ENCODE measurements at places on chromosomes 4 and X.

- no peak for DNase-seq
These were observed 359.9 kb downstream of the UNC5C start for GRCh38 chr4:95188701-95189370.

DNA sequence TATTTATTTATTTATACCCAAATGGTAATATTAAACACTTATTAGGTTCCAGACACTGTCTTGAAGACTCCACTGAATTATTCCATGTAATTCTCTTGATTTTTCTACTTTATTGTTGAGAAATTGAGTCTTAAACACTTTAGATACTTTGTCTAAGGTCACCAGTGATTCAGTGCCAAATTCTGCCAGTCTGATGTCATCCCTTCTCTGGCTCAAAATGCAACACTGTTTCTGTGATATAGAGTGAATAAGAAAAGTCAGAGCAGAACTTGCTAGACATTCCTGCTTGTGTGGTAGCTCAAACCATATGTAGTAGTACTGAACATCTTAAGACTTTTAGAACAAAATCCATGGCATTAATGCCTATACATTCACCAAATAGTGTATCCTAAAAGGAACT, 164.3 kb downstream of the GABRB1 start:
- DNase-seq, result no peak

DNA sequence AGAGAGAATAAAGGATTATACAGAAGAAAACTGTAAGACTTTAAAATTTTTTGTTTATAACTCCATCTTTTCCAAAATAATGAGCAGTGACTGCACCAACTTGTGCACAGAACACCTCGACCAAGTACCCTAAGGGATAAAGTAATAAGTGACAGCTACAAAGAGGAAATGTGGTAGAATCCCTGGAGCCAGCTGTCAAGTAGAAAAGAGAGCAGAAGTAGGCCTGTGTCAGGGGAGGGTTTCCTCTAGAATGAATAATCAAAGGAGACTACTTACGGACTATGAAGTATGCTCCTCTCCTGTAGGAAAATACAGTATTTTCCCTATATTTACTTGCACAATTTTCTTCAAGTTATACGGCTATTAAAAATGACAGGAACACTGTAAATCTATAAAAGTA, 1.2 kb downstream of the EIF1AX start:
- no peak for DNase-seq

GRCh38 chrX:28848707-28849106, 261.5 kb downstream of the IL1RAPL1 start:
- no peak for DNase-seq

DNA sequence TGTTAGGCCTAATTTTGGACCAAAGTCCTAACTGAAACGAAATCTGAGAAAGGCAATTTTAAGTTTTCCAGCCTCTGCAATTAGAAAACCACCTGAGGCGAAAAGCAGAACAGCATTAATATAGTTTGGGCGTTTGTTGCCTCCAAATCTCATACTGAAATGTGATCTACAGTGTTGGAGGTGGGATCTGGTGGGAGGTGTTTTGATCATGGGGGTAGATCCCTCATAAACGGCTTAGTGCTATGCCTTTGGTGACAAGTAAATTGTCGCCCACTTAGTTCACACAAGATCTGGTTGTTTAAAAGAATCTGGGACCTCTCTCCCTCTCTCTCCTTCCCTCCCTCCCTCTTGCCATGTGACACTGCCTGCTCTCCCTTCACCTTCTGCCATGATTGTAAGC, 5.7 kb downstream of the FAM241A start:
- DNase-seq, result no peak

GRCh38 chrX:154748712-154749339, 2.1 kb downstream of the GAB3 start:
- no peak for DNase-seq

GRCh38 chr4:6282314-6282771, 12.7 kb downstream of the WFS1 start:
- DNase-seq, result no peak

- DNase-seq, result no peak
These were observed 127.6 kb upstream of the GATB start for GRCh38 chr4:151888367-151888866.

DNA sequence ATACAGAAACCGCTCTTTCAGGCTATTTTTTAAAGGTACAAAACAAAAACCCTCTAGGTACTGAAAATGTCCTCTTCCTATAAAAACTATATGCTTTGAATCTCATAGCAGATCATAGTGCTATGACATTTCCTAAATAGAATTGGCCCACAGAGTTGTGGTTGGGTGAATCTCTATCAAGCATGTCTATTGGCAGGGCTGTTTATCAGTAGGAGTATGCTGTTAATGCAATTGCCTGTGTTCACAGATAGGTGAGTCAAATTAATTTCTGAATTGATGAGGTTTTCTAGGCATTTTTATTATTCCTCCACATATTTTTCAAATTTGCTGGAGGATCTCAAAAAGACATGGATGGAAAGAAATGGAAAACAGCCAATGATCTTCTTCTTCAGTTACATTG, 73.9 kb downstream of the QRFPR start:
- no peak for DNase-seq

GRCh38 chr4:167274351-167274750, 40.1 kb upstream of the SPOCK3 start:
- DNase-seq, result no peak

- DNase-seq, result no peak
These were observed 211.3 kb downstream of the TENM3 start for GRCh38 chr4:182454440-182455013.

- DNase-seq, result no peak
These were observed 114.8 kb downstream of the STOX2 start for GRCh38 chr4:184019667-184020623.

GRCh38 chr4:1895971-1896657, 24.9 kb downstream of the NSD2 start:
- no peak for DNase-seq

GRCh38 chrX:45421806-45422205, 221.1 kb upstream of the DIPK2B start:
- DNase-seq, result no peak

DNA sequence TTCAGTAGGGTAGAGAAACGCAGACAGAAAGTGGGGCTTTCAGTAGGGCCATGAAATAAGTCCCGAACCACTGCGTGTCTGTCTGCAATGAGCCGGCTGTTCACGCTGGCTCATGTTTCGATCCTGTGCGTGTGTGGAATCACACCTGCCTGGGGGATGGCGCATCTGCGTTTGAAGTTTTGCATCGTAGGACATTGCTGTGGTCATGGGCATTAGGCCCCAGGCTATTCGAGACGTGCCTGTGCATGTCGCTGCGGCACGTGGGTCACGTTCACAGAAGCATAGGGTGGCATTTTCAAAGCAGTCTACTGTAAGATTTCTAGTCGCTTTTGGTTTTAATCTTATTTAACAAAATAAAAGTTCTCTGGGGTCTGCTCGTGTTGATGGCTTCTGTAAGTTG, 25.5 kb upstream of the HGFAC start:
- DNase-seq, result no peak

- no peak for DNase-seq
These were observed 126.9 kb upstream of the GPRIN3 start for GRCh38 chr4:89434364-89434988.

GRCh38 chrX:50613846-50614245, 143.2 kb upstream of the DGKK start:
- DNase-seq, result no peak

DNA sequence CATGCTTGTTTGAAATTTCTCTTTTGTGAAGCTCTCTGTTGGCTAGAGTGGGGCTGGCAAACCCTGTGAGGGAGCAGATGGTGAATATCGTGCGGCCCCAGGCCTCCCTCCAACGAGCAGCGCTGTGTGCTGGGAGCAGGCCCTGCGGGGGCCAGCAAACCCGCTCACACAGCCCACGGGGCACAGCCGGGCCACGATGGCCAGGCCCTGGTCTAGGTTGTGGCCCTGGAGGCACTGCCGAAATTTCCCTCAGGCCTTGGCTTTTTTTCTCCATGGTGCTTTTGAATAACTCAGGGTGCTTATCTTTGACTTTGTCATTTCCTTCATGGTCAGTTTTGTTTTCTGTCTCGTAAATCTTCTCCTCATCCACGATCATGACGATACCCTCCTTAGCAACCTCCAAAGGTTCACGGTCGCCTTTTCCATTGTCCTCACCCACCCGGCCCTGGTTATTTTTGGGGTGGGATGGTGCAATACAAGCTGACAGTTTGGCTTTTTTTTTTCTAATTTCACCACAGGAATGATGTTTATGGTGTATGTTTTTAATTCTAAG, 20.7 kb downstream of the PCGF3 start:
- no peak for DNase-seq

DNA sequence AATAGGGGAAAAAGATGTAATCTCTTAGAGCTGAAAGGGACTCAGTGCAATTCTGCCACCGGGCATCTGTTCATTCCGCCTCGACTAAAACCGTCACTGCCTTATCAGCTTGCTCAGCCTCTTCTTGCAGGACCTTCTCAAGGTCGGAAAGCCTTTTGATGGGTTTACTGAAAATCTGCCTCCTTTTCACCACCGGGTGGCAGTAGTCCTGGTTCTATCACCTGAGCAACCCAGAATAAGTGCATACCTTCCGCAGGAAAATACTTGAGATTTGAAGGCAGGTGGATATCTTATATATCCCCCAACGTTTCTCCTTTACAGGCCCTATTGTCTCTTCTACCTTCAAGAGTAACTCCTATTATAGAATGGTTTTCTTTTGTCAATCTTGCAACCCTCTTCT, 103.4 kb upstream of the PAK3 start:
- no peak for DNase-seq

DNA sequence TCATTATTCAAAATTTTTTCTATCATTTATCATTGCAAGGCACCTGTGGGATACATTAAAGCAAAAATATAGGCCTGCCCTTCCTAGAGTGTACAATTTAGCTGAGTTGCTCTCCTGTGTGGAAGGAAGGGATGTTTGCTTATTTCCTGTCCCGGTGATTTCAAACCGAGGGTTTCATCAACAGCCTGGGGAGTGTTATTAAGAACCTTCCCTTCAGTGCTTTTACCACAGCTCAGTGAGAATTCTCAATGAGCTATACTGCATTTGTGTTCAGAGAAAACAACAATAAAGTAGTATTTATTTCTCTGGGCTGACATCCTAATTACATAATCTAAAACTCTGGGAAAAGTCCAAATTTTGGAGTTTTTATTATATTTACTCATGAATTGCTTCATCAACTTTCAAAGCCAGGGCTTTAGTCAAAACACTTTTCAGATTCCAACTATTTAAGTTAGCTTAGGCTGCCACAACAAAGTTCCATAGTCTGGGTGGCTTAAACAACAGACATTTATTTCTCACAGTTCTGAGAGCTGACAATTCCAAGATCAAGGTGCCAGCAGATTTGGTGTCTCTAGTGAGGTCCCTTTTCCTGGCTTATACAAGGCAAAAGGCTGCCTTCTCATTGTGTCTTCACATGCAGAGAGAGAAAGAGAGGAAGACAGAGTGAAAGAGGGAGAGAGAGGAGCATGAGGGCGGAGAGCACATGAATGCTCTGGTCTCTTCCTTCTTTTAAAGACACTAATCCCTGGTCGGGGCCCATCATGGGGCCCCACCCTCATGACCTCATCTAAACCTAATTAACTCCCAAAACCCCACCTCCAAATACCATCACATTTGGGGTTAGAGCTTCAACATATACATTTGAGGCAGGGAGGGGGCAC, 62.6 kb downstream of the MMRN1 start:
- DNase-seq, result no peak

- no peak for DNase-seq
These were observed 345.2 kb upstream of the GRID2 start for GRCh38 chr4:91958596-91958995.

GRCh38 chr4:94640151-94640550, 117.6 kb upstream of the BMPR1B start:
- no peak for DNase-seq

GRCh38 chr4:1753697-1754311, 32.5 kb downstream of the TACC3 start:
- DNase-seq, result no peak

DNA sequence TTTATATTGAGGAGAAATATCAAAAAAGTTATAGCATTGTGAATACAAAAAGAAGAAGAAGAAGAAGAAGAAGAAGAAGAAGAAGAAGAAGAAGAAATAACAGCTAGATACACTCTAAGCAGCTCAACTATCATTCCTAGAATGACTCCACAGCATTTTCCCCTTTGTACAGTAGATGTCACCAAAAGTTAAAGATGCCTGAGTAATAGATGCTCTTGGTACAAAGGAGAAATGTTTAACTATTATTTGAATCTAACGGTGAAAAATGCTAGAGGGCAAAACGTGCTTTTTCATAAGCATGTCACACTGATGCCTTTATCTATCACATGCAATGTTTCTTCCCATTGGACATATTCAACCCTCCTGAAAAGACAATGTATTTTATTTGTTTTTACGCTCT, 178.4 kb upstream of the GPRIN3 start:
- DNase-seq, result no peak

- DNase-seq, result no peak
These were observed 82.9 kb downstream of the STOX2 start for GRCh38 chr4:183987987-183988392.

DNA sequence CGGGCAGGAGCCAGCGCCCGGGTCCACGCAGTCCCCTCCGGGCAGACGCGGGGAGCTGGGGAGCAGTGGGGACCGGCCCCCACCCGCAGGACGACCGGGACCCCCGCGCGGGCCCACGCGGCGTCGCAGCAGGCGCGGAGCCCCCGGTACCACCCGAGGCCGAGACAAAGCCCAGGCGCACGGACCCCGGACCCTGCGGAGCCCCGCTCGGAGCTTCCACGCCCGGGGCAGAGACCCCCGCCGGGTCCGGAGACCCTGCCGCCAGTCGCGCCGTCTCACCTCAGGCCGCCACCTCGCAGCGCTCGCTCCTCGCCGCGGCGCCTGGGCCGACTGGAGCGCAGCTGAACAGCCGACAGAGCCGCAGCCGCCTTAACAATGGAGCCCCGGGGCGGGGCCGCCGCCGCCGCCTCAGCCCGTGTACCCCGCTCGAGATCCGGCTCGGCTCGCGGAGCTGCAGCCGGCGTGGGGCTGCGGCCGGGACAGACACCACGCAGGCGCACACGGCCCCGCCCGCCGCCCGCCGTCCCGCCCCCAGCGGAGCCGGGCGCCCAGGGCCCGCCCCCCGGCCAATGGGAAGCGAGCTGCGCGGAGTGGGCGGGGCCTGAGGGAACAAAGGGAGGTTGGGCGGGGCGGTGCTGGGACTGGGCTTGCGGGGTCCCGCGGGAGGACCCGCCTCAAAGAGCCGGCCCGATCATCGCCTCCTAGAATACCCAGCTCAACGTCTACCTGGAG, at the start of gene AFAP1:
AFAP1 (minus strand) TSS at position 485 of the 732 bp plus-strand sequence. CDS start 67,783 bp downstream, outside the sequence.
- DNase-seq, result peak; percentile 97

DNA sequence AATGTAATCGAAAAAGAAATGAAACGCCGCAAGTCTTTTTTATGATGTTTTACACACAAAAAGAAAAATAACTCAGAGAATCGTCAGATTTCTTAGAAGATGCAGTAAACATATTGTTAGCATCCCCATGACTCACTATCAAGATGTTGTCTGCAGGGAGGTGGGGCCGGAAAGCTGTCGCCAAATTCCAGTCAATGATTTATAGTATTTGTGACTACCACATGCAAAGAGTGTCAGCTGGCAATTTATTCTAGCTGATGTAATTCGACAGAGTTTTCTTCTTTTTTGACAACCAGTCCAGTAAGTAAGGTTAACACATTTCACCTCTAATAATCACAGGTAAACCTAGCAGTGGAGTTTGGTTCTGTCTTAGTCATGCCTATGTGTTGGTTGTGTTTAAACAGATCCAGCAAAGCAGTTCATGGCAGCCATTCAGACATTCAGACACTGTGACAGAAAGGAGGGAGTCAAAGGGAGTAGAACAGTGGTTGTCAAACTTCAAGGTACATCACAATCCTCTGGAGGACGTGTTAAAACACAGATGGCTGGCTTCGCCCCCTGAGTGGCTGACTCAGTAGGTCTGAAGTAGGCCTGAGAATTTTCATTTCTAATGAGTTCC, 19.8 kb upstream of the PPP1R2C start:
- no peak for DNase-seq

Data from D721Med (cell line).